Mucosa of gallbladder (tissue), 1 donor: ENCODE measurements at places on chromosomes 16 and 17. TPM values are rescaled to one million over a fixed set of nuclear protein-coding genes. Genes with fewer than 3 reads are reported as not detected.

Gene CRHR1
- total RNA-seq = not detected

Gene C17orf113
- 1.6 TPM for total RNA-seq

Gene TPSD1
- total RNA-seq = 0.69 TPM

Gene CCL14
- 43.3 TPM for total RNA-seq

Gene CCL16
- total RNA-seq = 0.35 TPM

Gene KRT34
- not detected for total RNA-seq

Gene USP22
- 196 TPM for total RNA-seq

Gene C17orf50
- total RNA-seq = not detected

Gene CHST4
- 586 TPM for total RNA-seq

Gene FOXN1
- 0.06 TPM for total RNA-seq

Gene CDR2L
- total RNA-seq = 83.8 TPM

Gene NPIPA8
- 1.5 TPM for total RNA-seq

DNA sequence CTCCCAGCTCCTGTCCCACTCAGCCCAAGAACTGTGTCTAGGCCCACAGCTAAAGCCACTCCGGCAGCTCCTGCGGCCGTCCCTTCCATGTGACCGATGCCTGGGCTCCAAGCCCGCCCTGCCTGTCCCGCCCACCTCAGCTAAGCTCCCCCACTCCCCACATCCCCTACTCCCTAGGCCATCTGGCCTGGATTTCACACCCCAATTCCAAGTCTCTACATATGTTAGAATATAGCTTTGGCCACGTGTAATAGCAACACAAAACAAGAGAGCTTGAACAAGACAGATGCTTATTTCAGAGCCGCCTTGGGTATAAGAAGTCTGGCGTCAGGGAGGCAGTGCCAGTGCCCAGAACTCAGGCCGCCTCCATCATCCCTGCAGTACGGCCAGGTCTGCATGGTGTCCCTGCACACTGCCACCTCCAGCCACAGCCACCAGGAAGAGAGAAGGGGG, 30.0 kb upstream of the USP22 start:
- DNase-seq = no peak

- no peak for DNase-seq
These were observed 16.8 kb downstream of the GALNS start for GRCh38 chr16:88839745-88840599.

DNA sequence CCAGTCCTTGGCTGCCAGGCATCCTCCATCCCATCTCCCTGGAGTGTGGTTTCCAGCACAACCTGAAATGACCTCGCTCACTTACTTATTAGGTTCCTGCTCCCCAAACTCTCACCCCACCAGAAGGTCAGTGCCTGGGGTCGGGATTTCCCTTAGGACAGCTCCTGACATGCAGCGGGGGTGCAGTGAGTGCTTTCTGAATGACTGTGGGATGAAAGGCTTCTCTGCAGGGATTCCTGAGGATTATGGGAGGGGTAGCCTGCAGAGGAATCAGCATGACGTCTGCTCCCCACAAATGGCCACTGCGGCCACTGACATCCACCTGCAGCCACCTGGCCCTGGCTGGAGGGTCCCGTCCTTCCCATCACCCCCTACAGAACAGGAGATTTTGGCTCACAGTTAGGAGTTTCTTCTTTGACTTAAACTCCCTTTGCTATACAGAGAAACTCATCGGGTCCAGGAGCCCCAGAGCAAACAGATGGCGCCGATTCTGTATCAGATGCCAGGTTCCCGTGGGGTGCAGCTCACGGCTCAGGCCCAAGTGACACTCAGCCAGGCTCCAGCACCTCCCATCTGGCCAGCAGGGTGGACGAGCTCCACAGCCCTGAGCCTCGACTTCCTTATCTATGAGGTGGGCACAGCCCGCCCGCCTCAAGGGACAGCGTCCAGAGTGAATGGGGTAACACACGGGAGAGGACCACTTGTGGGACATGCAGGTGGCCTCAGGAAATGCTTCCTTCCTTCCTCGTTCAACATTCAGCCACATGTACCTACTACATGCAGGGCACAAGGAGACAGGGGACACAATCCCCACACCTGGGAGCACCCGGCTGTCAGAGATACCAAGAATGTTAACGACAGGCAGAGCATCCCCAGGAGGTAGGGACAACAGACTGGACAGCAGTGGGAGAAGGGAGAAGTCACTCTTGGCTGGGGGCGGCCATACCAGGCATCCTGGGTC, 69.8 kb downstream of the RMI2 start:
- DNase-seq = no peak

DNA sequence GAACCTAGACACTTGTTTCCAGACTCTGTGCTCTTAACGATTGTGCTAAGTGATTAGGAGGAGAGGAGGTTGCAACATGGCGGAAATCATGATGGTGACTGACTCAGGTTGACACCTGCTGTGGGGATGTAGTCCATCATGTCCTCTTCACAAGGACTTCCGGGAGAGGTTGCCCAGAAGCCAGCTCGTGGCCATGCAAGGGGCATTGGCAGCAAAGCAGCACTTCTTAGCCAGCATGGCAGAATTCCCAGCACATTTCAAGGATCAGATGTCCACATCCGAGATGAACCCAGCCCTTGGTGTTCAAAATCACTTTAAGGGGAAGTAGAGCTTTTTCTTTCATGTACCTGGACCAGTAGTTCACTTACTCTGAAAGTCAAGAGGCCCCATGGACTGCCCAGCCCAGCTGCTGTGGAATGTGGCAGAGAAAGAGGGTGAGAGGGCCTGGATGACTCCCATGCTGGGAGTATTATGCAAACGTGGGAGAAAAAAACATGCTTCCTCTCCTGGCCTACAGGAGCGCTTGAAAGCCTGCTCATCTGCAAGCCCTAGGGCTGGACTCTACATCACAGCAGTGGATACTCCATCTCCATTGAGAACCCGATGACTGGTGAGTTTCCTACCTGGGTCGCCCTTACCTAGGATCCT, 65.5 kb downstream of the IRX6 start:
- peak; percentile 67 for DNase-seq

- DNase-seq = peak; percentile 54
These were observed 681 bp downstream of the USP43 start for GRCh38 chr17:9645851-9646545.

DNA sequence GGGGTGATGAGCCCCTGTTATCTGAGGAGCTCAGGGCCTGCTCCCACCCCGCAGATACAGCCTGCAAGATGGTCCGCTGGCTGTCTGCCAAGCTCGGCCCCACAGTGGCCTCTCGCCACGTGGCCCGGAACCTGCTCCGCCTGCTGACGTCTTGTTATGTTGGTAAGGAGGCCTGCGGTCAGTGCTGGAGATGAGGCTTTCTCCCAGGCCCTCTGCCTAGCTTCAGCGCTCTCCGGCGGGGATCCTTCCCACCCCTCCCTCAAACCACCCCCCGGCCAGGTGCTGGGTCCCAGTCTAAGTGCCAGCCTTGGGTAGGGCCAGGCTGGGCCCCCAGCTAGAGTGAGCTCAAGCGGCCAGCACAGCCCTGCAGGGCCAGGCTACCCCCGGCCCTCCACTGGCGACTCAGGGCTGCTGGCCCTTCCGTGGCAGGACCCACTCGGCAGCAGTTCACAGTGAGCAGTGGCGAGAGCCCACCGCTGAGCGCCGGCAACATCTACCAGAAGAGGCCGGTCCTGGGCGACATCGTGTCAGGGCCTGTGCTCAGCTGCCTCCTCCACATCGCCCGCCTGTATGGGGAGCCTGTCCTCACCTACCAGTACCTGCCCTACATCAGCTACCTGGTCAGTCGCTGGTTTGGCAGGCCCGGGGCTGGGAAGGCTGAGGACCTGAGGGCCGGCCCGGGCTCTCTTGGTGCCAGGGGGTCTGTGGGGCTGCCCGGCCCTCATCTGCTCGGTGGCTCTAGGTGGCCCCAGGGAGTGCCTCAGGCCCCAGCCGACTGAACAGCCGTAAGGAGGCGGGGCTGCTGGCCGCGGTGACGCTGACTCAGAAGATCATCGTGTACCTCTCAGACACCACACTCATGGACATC, 6.1 kb downstream of the WDR81 start:
- peak; percentile 81 for DNase-seq

DNA sequence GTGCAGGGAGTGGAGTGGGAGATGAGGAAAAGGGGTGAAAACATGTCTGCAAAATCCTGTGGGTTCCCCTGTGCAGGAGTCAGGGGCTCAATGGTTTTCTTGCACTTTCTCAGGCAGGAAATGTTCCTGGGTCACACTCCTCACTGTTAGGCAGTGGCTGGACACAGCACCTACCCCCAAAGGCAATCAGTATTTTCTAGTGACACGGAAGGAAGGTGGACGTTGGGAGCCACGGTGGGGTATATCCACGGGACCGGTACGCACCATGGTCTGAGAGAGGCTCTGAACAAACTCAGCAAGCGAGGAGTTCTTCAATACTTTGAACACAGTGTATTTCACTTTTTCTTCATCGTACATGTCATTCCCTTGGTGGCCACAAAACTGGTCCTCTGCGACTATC, 20.9 kb downstream of the LITAFD start:
- DNase-seq = no peak

DNA sequence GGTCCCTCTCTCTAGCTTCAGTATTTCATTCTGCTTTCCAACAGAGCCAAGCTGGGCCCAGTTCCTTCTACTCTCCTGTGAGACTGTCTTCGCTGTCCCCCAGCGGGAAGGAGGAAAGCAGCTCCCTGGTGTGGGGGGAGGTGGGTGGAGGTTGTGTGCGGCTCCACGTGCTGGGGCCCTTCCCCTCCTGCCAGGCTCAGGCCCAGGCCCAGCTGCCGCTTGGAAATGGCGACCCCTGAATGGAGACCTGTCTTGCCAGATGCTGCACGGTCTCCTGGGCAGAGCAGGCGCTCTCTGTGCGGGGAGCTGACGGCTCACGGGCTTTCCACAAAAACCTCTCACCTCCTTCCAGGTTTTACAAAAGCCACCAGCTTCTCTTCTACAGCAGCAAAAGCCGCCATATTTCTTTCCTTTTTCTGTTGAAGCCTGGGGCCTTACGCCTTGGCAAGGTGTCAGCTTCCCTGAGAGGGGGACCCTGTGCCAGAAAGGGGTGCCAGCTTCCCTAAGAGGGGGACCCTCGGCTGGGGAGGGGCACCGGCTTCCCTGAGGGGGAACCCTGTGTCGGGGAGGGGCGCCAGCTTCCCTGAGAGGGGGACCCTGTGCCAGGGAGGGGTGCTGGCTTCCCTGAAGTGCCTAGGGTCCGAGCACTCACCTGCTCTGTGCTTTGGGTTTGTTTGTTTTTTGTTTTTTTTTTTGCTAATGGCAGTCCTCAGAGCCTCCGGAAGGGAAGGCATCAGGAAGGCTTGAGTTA, 47.5 kb downstream of the ZNF778 start:
- DNase-seq = no peak

- DNase-seq = no peak
These were observed 22.3 kb downstream of the ARHGAP27 start for GRCh38 chr17:45410144-45411091.

- no peak for DNase-seq
These were observed 6.7 kb downstream of the RUNDC3A start for GRCh38 chr17:44314869-44315661.

GRCh38 chr17:1590029-1590746, 27.6 kb upstream of the PITPNA start:
- peak; percentile 55 for DNase-seq

DNA sequence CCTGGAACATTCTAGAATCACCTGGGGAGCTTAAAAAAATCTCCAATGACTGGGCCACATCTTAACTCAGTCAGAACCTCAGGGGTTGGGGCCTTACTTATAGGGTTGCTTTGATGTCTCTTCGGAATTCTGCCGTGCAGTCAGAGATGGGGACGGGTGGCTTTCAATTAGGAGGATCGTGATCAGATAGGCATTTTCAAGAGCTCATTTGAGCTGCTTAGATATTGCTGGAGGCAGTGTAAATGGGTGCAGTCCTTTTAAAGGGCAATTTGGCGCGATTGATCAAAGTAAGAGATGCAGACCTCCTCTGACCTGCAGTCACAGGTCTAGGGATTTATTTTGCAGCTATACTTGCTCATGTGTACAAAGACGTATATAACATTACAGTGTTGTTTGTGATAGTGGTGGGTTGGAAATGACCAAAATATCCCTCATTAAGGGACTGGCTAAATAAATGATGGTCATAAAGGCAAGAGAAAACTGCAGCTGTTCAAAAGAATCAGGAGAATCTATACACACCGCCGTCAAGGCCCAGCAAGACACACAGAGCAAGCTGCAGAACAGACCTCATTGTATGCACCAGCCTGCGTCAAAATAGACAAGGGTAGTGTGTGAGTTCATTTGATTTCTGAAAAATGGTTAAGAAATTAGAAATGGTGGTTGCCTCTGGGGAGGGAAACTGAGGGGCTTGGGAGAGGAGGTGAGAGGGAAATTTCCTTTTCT, 6.3 kb upstream of the KCNG4 start:
- no peak for DNase-seq
